Activated naive CD8-positive, alpha-beta T cell treated with anti-CD3 and anti-CD28 coated beads, Interleukin-2, amount 10 ng/mL, durations not matched to agents 7 days and 5 days (primary cell): ENCODE measurements at places on chromosomes 13 and 19.
A peak's percentile ranks its signal among the peaks of the same experiment; 100 is the strongest.

GRCh38 chr13:112968380-112968909, 569 bp upstream of the MCF2L start:
- peak overlapping the region; percentile 59 for H3K4me3 ChIP-seq
- peaks cover 17% of the 10 kb centered on the region for H3K4me1 ChIP-seq
- H3K27me3 ChIP-seq = peaks cover 20% of the 10 kb centered on the region
- peak; percentile 67 for DNase-seq
- H3K36me3 ChIP-seq = no peaks in the 10 kb centered on the region

DNA sequence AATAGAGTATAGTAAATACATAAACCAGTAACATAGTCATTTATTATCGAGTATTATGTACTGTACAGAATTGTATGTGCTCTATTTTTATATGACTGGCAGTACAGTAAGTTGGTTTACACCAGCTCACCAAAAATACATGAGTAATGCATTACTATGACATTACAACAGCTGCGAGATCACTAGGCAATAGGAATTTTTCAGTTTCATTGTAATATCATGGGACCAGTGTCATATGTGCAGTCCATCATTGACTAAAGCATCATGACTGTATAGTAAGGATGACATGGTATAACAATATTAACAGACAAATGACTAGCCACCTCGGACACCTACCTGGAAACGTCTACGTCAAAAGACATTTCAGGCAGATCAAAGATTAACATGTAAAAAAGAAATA, 33.6 kb downstream of the ATP7B start:
- no peaks in the 10 kb centered on the region for H3K4me1 ChIP-seq
- no peaks in the 10 kb centered on the region for H3K27me3 ChIP-seq
- no peak overlapping the region for H3K27ac ChIP-seq

GRCh38 chr19:19490214-19490968, 25.0 kb downstream of the TSSK6 start:
- H3K4me1 ChIP-seq = peaks cover 35% of the 10 kb centered on the region
- peak overlapping the region; percentile 73 for H3K4me3 ChIP-seq
- H3K36me3 ChIP-seq = peaks cover 7% of the 10 kb centered on the region
- peak; percentile 75 for DNase-seq
- no peaks in the 10 kb centered on the region for H3K27me3 ChIP-seq

DNA sequence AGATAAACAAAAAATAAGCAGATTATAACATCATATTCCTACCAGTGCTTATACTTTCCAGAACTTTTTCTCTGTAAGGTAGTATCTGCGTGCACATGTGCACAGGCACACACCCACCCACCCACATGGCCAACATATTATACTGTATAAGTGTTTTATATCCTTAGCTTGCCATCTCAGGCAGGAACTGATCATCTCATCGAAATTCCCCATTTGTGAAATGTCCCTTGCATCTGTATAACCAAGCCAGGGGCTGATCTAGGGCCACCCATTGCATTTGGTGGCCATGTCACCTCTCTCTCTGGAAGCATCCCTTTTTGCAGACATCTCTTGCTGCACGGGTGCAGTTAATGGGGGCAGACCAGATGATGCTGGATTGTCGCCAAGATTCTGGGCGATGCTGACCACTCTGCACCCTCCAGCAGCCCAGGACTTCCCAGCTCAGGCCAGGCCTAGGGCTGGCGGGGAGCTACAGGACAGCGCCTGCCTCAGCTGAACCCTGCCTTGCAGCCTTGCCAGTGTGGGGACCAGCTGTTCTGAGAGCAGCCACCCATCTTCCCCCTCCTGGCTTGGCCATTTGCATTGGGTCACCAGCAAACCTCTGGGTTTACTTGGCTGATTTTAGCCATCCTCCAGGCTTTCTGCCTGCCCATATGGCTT, 95.9 kb downstream of the SLC7A1 start:
- H3K4me1 ChIP-seq = peaks cover 15% of the 10 kb centered on the region
- no peak overlapping the region for H3K27ac ChIP-seq
- no peaks in the 10 kb centered on the region for H3K36me3 ChIP-seq
- no peak for DNase-seq

- no peaks in the 10 kb centered on the region for H3K36me3 ChIP-seq
- H3K27me3 ChIP-seq = peaks cover 3% of the 10 kb centered on the region
- no peak overlapping the region for H3K27ac ChIP-seq
- H3K4me3 ChIP-seq = no peak overlapping the region
Observed at GRCh38 chr19:44702551-44703176, 3.7 kb downstream of the CEACAM16 start.
